ENCODE measurements at places on chromosomes 2 and 18.

DNA sequence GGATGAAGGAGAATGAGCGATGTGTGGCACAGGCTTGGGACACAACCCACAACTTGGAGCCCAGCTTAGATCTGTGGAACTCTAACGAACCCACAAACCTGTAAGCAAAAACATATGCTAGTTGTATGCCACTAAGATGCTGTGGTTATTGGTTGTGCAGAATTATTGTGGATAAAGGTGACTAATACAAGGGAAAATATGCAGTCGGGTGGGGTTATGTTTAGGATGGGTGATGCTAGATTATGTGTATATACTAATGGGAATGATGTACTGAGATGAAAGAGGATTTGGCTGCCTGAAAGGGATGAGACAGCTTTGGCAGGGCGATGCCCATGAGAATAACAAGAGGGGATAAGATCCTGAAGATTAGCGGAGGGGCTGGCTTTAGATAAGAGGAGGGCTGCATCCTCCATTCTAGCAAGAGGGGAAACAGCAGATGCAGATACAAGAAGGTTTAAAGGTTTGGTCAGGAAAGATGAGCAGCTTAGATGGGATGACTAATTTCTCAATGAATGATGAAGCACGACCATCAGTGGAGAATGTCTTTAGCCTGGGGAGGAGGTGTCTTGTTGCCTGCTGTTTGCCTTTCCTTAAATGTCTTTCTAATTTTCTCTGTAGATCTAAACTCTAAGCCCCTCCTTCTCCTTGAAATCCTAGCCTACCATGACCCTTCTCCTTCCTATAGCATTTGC, 49.6 kb downstream of the GALNT14 start:
- DNase-seq = no peak

DNA sequence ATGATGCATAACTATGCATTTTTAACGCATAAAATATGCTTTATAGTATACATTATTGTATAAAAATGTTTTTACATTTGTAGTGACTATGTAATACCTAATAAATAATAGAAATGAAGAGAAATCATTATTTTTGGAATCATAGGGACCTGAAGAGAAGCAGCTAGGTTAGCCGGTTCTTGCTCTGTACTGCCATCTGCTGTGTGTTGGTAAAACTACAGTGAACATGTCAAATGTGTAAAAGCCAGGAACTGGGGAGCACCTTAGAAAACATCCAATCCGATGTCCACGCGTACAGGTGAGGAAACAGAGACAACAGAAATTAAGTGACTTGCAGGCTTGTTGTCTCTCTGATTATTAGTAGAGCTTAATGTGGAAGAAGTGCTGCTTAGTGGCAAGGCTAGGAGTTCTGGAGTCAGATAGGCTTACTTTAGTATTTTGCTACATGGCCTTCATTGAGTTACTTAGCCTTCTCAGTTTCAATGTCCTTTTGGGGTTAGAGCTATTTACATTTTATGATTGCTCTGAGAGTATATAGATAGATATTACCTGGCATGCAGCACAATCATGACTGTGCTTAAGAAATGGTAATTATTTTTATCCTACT, 386.5 kb downstream of the DLGAP1 start:
- DNase-seq = peak; percentile 53

DNA sequence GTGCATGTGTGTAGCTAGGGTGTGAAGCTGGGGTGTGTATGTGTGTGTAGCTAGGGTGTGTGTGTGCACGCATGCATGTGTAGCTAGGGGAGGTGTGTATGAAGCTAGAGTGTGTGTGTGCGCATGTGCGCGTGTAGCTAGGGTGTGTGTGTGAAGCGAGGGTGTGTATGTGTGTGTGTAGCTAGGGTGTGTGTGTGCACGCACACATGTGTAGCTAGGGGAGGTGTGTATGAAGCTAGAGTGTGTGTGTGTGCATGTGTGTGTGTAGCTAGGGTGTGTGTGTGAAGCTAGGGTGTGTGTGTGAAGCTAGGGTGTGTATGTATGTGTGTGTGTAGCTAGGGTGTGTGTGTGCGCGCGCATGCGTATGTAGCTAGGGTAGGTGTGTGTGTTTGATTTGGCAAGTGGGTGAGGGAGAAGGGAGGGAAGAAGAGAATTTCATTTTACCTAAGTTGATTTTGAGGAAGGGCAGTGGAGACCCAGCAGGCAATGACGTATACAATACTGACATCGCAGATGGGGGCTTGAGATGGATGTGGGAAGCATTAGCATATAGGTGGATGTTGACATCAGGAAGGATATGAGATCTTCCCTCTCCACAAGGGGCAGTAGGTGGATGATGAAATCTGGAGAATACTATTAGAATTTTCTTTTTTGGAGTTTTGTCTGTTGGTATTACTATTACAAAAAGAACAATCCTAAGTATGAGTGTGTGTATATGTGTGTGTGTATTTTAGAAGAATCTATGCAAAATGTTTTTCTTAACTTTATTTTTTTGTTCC, 70.7 kb downstream of the PRELID3A start:
- DNase-seq = no peak

DNA sequence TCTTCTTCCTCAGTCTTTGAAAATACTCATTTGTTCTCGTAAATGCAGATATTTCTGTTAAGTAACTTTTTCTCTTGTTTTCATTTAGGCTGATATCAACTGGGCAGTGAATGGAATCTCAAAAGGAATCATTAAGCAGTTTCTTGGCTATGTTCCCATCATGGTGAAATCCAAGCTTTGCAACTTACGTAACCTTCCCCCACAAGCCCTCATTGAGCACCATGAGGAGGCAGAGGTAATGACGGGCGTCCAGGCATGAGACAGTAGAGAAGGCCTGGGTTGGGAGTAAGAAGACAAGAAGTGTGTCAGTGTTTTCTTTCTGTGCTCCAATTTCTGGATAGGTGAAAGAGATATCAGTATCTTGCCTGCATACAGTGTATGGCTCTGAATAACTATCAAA, 5.1 kb downstream of the POLR1B start:
- DNase-seq = no peak

GRCh38 chr2:97660775-97661389, 3.0 kb downstream of the ACTR1B start:
- no peak for DNase-seq

DNA sequence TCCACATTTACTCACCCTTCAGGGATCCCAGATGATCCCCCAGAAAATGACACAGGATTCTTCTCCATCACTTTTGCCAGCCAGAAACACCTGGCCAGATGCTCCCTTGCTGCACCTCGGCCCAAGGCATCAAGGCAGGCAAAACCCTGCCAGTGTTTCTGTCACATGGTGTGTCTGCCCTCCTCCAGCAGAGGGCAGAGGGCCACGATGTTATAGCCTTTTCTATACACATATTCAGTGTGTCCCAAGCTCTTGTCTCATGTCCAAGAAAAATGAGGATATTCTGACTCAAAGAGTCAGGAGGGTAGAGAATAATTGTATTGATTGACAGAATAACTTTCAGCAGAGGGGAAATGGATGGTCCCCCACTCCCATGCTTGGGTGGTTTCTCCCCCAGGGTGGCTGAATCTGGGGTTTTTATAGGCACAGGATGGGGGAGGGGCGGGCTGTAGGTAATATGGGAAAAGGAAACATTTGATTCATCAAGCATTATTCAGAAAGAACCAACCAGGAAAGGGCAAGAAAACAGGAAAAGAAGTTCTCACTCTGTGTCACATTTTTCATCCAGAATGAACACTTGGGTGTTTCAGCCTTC, 933.9 kb downstream of the TRIB2 start:
- no peak for DNase-seq

DNA sequence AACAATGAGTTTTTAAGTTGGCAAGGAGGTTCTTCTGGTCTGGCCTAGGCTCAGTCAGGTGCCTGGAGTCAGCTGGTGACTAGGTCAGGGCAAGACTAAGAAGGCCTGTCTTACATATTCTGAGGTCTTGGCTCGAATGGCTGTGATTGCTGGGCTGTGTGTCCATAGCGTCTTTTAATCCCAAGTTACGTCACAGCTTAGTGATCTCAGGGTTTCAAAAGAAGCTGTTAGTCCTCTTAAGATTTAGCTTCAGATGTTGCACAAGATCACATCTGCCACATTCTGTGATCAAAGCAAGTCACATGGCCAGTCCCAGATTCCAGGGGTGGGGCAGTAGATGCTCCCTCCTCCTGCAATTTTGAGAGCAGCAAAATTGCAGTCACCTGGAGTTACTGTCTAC, 61.3 kb downstream of the PKP4 start:
- no peak for DNase-seq

DNA sequence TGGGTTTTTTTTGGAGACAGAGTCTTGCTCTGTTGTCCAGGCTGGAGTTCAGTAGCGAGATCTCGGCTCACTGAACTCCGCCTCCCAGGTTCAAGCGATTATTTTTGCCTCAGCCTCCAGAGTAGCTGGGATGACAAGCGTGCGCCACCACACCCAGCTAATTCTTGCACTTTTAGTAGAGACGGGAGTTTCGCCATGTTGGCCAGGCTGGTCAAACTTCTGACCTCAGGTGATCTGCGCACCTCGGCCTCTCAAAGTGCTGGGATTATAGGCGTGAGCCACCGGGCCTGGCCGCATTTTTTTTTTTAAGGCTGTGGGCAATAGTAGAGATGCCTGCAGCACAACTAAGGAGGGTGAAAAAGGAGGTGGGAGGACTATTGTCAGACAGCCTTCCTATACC, 41.7 kb upstream of the ZNF532 start:
- no peak for DNase-seq

- DNase-seq = no peak
These were observed 307.3 kb downstream of the TDRD15 start for GRCh38 chr2:21431078-21431477.

DNA sequence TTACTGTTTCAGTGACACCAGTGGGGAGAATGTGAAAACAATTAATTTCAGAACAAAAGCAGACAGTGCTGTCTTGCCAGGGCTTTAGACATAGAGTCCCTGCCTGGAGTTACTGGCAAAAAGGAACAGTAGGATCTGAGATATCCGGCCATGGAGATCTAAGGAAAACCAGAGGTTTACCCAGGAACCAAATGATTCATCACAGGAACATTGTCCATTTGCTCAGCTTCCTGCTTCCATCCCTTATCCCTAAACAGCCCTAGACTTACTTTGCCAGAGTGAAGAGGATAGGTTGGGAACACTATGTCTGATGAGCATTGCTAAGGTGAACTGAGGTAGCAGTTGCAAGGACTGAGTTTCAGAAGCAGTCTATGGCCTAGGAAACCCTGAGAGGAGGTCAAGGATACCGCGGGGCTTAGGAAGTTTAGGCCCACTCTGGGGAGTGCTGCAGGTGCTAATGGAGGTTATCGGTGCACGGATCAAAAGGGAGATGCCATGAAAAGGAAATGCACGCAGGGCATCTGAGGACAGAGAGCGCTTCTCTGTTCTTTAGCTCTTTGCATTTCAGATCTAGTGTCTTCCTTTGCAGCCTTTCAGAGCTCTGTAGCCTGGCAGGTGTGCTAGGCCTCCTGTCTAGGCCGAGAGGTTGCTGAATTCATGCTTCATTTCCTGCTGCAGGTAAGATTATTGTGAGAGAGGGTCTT, 223.9 kb downstream of the CDCA7 start:
- DNase-seq = no peak

DNA sequence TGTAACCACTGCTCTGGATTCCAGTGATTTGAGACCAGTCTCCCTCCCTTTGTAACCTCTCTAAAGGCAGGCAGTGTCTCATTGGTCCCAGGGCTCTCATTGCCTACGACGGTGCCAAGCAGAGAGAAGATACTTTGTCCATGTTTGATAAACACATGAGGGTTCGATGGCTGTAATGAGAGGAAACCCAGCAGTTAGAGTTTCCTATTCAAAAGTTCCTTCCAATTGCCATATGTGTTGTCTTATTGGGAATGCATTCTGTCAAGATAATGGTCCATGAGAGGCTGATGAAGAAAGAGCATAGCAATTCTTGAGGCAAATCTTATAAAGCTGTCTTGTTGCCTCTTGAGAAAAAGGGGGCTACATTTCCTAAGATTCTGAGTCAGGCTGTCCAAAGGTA, 292.5 kb downstream of the LRRTM1 start:
- DNase-seq = no peak

DNA sequence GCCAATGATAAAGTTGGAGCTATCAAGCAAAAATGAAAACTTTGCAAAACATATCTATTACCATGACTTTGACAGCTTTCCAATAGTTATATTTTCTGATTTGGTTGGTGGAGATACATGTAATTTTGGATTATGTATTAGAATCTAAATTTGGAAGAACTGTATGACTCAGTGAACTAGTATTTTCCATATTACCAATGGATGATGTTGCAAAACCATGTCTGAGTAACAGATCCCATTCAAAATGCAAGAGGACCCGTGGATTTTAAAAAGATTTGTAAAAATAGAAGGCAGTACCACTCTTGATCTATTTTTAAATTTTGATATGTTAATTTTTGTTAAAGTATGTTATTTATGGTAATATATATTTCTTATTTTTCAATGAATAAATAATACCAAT, 83.0 kb downstream of the TAF4B start:
- no peak for DNase-seq

DNA sequence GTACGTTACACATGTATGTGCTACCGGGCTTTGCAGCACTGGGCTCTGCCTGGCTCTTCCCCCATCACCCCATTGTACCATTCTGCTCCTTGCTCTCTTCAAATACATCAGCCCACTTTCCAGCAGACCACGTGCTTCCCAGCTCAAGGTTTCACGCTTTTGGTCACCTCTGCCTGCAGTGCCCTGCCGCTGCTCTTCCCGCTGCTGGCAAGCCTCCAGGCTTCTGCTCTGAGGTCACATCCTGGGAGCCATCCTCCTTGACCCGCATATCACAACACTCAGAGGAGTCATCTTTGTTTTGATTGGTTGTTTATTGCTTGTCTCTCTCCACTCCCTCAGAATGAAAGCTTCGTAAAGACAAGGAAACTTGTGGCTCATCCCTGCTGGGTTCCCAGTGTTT, 34.1 kb downstream of the KIF5C start:
- DNase-seq = no peak

- DNase-seq = no peak
These were observed 153.3 kb downstream of the TMEM182 start for GRCh38 chr2:102915128-102915527.

GRCh38 chr18:9841752-9842151, 44.0 kb upstream of the TXNDC2 start:
- no peak for DNase-seq

GRCh38 chr2:196592331-196592910, 47.1 kb upstream of the CCDC150 start:
- no peak for DNase-seq

Measured in activated naive CD4-positive, alpha-beta T cell treated with anti-CD3 and anti-CD28 coated beads, Interleukin-2, amount 10 ng/mL, durations not matched to agents 7 days and 5 days (primary cell).